CD4-positive, alpha-beta memory T cell (primary cell): ENCODE measurements at places on chromosomes 16 and 17.
A peak's percentile ranks its signal among the peaks of the same experiment; 100 is the strongest.

DNA sequence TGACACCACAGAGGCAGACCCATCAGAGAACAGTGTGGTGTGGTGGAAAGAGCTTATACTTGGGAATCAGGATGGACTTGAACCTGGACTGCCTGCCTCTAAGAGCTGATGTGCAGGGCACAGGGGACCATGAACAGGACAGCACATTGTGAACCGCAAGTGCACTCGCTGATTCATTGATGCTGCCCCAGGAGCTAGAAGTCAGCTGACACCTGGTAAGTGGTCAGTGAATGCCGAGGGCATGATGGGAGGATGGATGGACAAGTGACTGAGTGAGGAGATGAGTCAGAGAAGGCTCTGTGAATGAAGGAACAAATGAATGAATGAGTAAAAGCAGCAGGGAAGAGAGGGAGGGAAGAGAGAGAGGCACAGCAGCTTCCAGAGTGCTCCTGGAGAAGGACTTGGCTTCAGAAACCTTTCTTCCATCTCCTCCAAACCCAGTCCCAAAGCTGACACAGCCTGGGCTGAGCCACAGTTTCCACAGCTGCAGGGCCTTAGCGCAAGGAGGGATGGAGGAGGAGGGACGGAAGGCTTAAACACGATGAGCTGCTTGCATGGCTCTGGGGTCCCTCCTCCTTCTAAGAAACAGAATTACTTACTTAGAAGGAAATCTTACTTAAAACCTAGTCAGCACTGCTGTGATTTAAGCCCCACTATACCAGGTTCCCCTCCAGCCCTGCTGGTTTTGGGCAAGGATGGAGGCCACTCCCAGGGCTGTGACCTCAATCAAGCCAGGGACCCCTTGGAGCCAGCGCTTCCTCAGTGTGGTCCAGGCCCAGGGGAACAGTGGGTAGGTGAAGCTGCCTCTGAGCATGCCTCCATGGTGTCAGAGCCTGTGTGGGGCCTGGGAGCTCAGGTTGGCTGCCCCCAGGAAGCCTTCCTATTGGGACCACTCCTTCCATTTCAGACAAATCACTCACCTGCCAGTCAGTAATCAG, 184.6 kb downstream of the TMEM132E start:
- no peak for DNase-seq

GRCh38 chr16:70417661-70418060, 21.2 kb downstream of the ST3GAL2 start:
- no peak for DNase-seq

- DNase-seq = no peak
These were observed 420.7 kb downstream of the NPIPA8 start for GRCh38 chr16:17915791-17916190.

DNA sequence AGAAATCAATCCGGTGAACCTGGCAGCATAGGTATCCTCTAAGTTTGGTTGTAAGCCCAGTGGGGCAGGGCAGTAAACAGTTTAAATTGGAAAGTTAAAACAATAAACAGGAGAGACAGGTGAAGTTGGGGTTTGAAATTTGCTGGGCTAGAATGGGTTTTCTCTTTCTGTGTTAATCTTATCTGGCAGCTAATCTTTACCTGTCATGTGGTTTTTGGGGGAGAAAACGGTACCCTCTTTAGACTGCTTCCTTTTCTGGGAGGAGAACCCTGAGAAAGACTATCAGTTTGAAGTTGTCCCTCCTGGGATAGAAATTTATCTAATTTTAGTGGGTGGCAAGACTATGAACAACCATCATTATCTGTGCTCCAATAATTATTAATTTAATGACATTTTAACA, 24.0 kb downstream of the CDH13 start:
- DNase-seq = no peak

DNA sequence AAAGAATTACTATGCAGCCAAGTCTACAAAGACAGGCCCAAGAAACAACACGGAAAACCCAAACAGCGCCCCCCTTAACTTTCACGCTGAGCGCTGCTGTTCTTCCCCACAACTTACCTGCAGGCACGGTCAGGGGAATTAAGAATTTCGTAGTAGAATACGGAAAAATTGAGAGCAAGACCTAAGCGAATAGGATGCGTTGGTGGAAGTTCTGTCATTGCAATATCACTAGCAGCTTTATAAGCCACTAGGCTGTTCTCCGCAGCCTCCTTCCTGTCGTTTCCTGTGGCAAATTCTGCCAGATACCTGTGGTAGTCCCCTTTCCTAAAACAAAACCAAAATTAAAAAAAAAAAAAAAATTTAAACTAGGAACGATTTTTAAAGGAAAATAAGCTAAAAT, 39.0 kb downstream of the YWHAE start:
- peak; percentile 57 for DNase-seq
